Tibial artery (tissue), 4 donors: ENCODE measurements at places on chromosomes 5 and 9.
A peak's percentile ranks its signal among the peaks of the same experiment; 100 is the strongest.

DNA sequence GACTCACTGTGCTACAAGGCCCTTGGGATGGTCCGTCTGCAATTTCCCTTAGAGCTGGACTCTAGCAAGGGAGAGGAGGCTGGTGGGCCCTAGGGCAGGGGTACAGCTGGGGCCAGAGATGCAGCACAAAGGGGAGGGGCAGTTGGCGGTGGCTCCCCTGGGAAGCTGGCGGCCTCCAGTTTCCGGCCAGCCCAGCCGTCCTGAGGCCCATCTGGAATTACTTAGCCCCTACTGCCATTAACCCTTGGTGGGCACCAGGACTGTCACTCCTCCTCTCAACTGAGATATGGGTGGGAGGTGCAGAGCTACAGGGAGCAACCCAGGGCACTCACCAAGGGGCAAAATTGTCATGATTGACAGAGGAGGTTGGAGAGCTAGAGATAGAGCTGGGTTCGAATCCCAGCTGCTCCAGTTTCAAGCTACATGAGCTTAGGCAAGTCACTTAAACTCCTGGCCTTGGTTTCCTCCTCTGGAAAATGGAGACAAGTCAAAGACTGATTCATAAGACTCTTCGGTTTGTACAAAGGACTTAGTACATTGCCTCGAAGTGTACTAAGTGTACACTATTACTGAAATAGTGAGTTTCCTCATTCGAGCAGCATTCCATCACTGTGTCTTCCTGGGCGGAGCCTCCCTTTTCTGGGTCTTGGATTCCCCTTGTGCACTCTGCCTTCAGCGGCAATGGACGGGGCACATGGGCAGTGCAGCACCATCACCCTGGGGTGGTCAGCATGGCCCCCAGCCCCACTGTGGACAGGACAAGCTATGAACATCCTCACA lies 2.7 kb upstream of the PDGFRB start:
- peak; percentile 59 for DNase-seq

GRCh38 chr5:145324101-145324500 lies 511.0 kb downstream of the PRELID2 start:
- DNase-seq, result no peak

DNA sequence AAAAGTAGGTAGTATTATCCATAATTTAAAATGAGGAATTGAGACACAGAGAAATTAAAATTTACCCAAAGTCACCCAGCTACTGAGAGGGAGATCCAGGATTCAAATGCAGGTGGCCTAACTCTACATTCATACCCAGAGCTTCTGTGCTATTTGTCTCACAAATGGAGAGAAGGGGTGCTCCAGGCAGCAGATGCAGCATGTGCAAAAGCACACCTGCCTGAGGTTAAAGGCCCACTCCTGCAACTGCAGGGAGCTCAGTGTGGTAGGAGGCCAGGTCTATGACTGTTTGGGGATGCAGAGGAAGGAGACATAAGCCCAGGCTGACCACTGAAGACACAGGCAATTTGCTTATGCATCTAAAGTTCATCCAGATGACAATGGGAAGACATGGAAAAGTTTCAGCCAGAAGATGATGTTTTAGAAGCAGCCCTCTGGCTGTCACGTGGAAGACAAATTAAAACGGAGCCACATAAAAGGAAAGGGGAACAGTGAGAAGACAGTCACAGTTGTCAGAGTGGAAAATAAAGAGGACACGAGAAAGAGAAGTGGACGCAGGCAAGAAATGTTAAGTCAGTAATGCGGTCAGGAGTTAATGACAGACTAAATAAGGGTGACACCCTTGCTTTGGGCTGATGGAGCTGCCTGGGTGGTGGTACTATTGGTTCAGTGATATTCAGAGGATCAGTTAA lies 214.7 kb downstream of the EBF1 start:
- DNase-seq, result no peak

GRCh38 chr5:2207416-2208238 lies 324.9 kb upstream of the IRX4 start:
- DNase-seq, result no peak

DNA sequence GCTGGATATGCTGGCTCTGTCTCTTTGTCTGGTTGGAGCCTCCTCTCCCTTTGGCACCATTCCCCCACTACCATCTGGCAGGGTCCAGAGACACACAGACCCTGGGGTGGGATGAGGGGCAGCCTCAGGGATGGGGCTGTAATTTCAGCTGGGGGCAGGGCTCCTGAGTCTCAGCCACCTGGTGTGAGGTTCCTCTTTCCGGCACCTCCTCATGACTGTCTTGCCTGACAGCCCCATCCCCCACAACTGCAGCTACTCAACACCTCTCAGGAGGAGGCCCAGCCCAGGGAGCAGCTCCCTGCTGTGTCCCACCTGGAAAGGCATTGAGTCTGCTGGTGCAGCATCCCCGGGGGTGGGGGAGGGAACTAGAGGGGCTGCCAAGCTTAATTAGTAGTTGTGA lies 11.7 kb upstream of the RPS14 start:
- DNase-seq, result no peak

- DNase-seq, result no peak
Observed at GRCh38 chr9:132348676-132349075, 6.1 kb downstream of the SETX start.

- DNase-seq, result no peak
Observed at GRCh38 chr9:3241290-3241689, 284.5 kb downstream of the RFX3 start.
